GM23248 (cell line): ENCODE measurements at places on chromosomes 3 and 15. TPM values are rescaled to one million over a fixed set of nuclear protein-coding genes. Genes with fewer than 3 reads are reported as not detected.

GABRA5 gene
- total RNA-seq = 0.22 and 0.25 TPM in 2 replicates

PLD1 gene
- 1.8 and 4.6 TPM in 2 replicates for total RNA-seq

GOLGA6B gene
- not detected in 2 replicates for total RNA-seq

UNC13C gene
- not detected in 2 replicates for total RNA-seq

ZNF860 gene
- total RNA-seq = 0.43 TPM in 1 of 2 replicates, not detected in the other

ZNF621 gene
- total RNA-seq = 9.6 and 13.4 TPM in 2 replicates

SIN3A gene
- 27.7 and 34.8 TPM in 2 replicates for total RNA-seq
